ENCODE measurements at places on chromosomes 6 and 20.

GRCh38 chr6:21593412-21593926 is at the start of gene SOX4:
Gene SOX4 (plus strand): TSS chr6:21593751. CDS start chr6:21594535, 784 bp downstream.
- peak; percentile 96 for DNase-seq

GRCh38 chr6:3871515-3871914 is 22.3 kb downstream of the FAM50B start:
- no peak for DNase-seq

GRCh38 chr20:60694763-60695162 is 557.3 kb upstream of the CDH4 start:
- no peak for DNase-seq

DNA sequence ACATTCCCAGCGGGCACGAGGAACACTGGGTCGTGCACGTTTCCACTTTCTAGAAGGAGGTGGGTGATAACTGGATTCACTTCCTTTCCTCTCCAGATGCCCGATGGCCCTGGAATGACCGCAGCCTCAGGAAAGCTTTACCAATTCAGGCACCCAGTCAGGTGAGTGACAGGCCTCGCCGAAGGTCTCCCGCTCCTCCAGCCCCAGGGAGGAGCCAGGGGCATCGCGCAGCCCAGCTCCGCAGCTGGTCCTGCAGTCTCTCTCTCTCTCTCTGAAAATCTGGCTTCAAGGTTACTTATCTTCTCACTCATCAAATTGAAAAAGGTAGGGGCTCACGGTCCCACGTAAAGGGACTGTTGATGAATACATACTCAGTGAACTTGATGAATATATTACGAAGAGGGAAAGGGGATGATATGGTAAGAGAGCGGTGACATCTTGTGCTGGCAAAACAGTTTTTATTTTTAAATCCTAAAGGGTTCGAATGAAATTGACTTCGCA is 891 bp downstream of the RIPPLY2 start:
- DNase-seq = peak; percentile 23

DNA sequence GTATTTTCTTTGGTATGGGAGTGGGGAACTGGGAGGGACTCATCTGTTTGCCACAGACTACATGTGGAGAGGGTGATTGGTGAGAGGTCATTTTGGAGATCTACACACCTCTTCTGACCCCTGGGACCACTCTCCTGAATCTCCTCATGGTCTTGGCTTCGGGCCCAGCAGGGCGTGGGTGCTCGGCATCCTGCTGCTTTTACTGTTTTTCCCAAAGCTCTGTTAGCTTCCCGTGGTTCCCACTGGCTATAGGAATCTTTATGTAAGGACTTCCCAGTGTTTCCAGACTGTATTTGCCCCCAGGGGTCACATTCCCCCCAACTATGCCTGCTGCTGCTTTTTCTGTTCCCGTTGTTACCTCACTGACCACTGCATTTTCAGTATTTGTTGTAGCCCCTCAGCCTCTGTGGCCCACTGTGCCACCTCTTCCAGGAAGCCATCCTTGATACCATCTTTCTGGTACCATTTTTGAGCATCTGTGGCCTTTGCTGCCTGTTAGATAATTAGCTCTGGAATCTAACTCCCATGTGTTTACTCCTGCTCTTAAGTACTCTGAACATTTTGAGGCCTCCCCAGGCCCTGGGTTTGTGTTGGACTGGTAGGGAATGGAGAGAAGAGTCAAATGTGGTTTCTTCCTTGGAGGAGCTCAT is 14.9 kb downstream of the PLCG1 start:
- DNase-seq = no peak

DNA sequence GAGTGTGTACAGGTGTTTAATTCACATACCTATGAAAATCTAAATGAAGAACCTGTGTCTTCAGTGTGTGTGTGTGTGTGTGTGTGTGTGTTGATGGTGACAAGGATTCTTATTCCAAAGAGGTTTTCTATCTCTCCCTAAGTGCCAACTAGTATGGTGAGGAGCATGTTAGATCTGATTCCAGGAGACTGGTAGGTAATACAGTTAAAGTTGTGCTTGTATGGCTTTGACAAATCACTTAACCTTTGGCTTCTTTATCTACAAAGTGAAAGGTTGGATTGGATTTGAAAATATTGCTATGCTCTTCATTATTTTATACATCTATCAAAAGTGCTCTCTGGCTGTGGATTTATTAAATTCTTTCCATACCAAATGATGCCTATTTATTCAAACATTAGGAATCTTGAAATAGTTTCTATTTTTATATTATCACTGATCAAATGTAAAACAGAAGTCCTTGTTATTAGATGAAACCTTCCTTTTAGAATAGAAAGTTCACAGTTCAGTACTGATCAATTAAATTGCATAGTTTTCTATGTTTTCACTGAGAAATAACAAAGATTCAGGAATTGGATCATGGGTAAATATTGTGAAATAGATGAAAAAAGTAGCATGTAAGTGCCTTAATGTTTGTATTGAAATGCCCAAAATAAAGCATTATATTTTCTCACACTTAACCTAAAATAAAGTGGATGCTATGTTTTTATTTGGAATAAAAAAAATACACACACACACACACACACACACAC is 84.4 kb upstream of the MLIP start:
- no peak for DNase-seq

DNA sequence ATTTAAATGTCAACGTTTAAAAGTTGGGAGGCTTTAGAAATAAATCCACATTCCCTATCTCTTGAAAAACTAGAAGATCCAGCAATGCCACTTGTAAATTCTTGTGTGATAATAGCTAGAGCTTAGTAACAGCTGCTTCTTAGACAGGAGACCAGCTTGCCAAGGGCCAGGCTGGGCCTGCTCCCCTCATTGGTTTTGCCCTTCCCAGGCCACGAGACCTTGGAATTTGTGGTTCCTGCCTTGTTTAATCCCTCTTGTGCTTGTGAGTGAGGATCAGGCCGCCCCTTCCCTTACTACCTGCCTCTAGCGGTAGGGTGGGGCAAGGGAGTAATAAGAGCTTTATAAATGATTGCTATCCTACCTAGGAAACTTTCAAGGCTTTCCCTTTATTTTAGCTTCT is 363.5 kb downstream of the SYNE1 start:
- DNase-seq = no peak

GRCh38 chr20:64149141-64149540 is 15.1 kb upstream of the MYT1 start:
- DNase-seq = no peak

GRCh38 chr6:137518386-137518983 is 24.3 kb upstream of the OLIG3 start:
- DNase-seq = no peak

- DNase-seq = no peak
Observed at GRCh38 chr6:32852018-32852843, 1.3 kb downstream of the TAP1 start.

GRCh38 chr6:9252799-9253198 is 817.5 kb upstream of the SLC35B3 start:
- peak; percentile 29 for DNase-seq

- no peak for DNase-seq
Observed at GRCh38 chr20:58619864-58620431, 31.1 kb upstream of the STX16 start.

GRCh38 chr6:38088010-38088409 is 268.5 kb downstream of the ZFAND3 start:
- no peak for DNase-seq

DNA sequence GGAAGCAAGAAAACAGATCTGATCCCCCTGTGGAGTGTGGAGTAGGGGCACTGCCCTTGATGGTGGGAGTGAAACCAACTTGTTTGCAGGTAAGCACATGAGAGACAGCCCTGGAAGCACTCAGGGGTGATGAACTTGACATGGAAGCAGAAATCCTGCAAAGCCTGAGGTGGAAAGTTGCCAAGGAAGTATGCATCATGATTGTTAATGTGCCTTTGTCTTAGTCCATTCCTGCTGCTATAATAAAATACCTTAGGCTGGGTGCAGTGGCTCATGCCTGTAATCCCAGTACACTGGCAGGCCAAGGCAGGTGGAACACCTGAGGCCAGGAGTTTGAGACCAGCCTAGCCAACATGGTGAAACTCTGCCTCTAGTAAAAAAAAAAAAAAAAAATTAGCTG is 40.2 kb upstream of the IFNGR1 start:
- DNase-seq = no peak

GRCh38 chr20:13533946-13534345 is 104.8 kb downstream of the TASP1 start:
- no peak for DNase-seq

DNA sequence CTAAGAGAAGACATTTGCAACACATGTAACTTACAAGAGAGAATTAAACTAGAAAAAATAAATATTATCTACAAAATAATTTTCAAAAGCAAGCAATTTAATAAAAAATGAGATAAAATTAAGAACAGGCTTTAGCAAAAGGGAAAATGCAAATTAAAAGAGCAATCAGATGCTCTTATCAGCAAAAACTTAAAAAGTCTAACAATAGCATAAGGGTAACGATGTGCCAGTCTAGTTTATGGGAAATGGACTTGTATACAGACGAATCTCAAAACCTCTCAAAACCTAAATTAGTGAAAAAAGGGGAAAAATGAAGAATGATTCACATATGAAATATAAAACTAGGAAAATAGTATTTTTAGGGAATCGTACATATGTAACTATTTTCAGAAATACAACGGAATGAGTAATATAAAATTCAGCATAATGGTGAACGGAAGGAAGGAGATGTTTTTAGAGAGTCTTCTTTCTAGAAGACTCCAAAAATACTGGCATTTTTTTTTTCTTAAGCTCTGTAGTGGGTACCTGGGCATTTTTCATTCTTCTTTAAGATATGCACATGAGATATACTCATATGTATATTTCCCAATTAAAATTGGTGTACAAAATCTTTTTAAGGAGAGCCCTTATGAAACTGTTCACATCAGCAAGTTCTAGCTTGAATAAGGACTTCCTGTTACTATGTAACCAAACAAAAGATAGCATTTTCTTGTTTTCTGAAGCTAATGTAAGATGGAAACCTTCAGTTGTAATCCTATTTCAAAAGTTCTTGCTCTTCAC is 927 bp upstream of the MANEA start:
- no peak for DNase-seq

DNA sequence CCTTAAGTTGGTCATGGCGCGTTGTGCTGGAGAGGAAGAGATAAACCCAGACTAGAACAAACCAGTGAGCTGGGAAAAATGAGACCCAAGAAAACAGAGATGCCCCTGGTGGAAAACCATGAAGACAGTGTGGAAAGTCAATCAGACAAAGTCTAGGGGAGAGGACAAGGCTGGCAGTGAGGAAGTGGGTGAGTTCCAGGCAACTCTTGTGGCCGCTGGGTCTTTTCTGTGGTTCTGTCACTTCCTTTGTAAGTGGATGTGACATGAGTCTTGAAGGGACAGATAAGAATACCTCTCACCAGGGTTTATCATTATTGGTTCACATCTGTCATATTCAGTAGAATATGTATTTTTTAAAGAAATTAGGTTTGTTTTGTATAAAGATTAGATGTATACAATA is 738.4 kb downstream of the DHX35 start:
- no peak for DNase-seq

GRCh38 chr6:136118787-136119186 is 131.3 kb downstream of the MTFR2 start:
- DNase-seq = no peak

DNA sequence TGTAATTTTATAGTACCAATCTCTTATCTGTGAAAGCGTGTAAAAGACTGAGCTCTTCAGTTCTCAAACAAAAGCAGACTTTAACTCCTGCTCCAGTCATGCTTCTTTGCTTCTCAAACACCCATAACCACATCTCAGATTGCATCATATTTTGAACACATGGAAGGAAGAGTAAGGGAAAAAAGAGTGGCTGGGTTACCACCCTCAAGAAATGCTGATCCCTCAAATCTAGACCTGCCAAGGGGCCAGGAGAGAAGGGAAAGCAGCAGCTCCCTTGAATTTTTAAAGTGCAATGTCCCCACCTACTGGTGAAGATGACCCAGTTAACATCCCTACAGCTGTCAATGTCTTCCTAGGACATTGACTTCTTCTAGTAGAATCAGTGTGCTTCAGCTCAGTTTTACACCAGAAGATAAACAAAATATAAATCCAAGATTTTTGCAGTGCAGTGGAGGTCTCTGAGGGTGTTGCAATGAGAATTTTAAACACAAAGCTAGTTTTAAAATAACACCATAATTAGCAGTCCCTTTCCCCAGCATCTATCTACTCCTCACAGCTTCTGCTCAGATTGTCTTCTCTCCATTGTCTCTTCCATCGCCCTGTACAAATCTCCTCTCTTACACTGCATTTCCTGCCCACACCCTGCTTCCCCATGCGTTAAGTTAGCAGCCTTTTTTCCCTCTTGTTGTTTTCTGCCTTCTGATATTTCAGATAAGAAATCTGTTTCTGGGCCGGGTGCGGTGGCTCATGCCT is 22.6 kb upstream of the HLA-DQB2 start:
- DNase-seq = no peak

DNA sequence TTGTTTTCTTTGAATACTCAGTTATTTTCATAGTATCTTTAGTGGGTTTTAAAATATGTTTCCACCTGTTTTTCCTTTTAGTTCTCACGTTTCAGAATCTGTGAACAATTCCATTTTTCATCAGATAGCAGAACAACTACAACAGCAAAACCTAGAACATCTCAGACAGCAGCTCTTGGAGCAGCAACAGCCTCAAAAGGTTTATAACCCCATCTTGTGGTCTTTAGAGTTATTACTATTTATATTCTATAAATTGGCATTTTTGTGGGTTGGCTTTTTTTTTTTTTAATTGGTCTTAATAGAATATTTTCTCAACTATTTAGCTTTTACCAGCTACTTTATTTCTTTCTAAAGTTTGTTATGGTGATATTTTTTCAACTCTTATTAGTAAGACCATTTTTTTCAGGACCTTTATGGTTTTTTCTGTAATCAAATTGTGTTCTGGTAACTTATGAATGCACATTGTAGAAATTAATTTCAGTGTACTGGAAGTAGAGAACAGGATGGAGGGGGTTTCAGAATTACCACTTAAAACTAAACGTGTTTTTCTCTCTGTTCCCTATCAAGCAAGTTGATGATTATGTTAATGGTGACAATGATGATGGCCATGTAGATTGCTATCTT is 72.2 kb downstream of the SCAF8 start:
- peak; percentile 1 for DNase-seq

DNA sequence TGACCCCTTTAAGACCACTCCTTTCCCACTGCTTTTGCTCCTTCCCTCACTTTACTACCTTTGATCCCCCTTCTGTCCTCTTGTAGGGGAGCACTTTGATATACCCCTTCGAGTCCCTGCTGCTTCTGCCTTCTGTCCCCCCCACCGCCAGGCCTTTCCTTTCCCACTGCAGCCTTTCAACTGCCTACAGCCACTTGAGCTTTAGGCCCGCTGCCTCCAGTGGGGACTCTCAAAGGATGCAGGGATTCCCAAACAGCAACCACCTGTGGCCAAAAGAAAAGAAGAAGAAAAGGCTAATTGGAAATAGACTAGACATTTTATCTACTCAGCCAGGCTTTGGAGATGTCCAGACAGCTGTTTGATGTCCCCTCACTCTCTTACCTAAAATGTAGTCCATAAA is 77.0 kb upstream of the DTNBP1 start:
- no peak for DNase-seq

DNA sequence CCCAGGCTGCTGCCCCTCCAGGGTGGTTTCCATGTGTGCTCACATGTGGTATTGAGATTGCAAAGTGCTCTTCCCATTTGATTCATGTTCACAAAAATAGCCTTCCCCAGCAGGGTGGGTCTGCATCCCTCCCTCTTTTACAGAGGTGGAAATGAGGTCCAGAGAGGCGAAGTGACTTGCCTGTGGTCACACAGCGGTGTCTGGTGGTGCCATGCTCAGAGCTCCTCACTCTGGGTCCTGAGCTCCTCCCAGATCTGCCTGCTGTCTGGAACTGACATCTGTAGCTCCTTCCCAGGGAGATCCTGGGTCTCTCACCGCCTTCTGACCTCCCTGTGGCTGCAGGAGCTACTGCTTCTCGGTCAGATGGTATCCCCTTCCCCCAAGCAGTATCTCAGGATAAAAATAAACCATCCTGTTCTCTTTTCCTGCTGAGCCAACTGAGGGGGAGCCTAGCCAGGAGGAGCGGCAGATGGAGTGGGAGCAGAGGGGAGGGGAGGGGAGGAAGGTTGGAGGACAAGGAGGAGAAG is 11.9 kb downstream of the CD40 start:
- peak; percentile 22 for DNase-seq
